Esophagus squamous epithelium (tissue), 5 donors: ENCODE measurements at places on chromosomes 7 and 10. TPM values are rescaled to one million over a fixed set of nuclear protein-coding genes. Genes with fewer than 3 reads are reported as not detected.

CCNJ gene
- 1.5 TPM for total RNA-seq

- no peak overlapping the region for H3K27ac ChIP-seq
- DNase-seq, result no peak
- H3K4me1 ChIP-seq, result peaks cover 12% of the 10 kb centered on the region
- H3K4me3 ChIP-seq, result no peak overlapping the region
- peaks cover 6% of the 10 kb centered on the region for H3K36me3 ChIP-seq
- H3K27me3 ChIP-seq, result no peaks in the 10 kb centered on the region
These were observed 14.4 kb upstream of the TNRC18 start for GRCh38 chr7:5437987-5438386.

PIK3AP1 gene
- total RNA-seq, result 0.57 TPM

NKX1-2 gene
- 0.59 TPM for total RNA-seq

MGAM2 gene
- not detected for total RNA-seq

DNA sequence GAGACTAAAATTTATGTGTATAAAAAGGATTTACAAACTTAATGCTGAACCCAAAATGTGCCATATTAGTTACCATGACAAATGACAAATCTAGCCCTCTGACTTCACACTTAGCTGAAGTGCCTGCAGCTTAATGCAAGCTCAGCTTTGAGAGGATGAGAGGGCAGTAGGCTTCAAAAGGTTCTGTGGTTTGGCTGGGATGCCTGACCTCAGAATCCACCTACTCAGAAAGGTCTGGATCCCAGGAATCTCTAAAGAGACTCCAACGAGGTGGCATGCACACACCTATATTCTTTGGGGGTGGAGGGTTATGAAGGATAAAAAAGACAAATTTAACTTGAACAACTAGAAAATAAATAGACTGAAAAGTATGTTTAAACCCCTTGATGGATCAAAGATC, 213.4 kb downstream of the TAX1BP1 start:
- no peak overlapping the region for H3K27ac ChIP-seq
- H3K36me3 ChIP-seq, result no peaks in the 10 kb centered on the region
- no peak for DNase-seq
- H3K4me3 ChIP-seq, result no peak overlapping the region
- H3K27me3 ChIP-seq, result no peaks in the 10 kb centered on the region
- no peaks in the 10 kb centered on the region for H3K4me1 ChIP-seq
